ENCODE measurements at places on chromosomes 5 and 9.

GRCh38 chr9:116380496-116380995 is 227.0 kb downstream of the PAPPA start:
- DNase-seq: no peak

GRCh38 chr9:14881006-14881405 is 29.2 kb downstream of the FREM1 start:
- DNase-seq: no peak

DNA sequence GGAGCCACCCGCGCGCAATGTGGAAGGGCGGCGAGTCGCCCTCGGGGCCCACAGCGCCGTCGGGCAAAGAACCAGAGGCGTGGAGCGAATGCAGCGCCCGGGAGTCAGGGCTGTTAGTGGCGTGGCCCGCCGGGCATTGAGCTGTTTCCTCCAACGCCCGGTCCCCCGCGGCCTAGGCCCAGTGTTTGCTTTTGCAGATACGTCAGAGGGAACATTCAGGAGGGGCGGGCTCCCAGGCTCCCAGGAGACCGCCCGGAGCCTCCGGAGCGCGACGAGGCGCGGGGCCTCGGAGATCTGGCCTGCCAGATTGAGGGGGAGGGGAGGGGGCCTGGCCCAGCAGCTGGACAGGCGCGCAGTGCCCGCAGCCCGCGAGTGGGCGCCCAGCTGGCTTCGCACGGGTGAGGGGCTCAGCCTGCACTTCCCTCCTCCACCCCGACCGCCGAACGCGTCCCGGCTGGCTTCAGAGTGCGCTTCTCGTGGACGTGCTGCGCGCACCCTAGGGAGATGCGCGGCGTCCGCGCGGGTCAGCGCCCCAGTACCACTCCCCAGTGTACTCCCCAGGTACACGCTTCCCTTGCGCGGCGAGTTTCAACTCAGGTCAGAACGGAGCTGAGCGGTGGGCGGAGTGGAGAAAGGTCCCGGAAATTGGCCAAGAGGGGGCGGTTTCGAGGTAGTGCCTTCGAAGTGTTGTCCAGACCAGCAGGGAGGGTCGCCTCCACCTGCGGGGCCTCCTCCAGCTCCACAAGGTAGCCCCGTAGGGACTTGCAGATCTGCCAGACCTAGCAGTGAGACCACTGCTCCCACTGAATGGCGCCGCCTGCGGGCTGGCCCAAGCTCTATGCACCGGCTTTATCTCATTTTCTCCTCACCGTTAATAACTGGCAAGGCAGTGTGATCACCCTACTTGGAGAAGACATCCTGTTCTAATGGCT is 130.4 kb downstream of the TMEM174 start:
- DNase-seq: no peak

- no peak for DNase-seq
Observed at GRCh38 chr5:172954751-172955159, 4.5 kb upstream of the RPL26L1 start.

GRCh38 chr5:19031491-19031890 is 956.5 kb downstream of the CDH18 start:
- DNase-seq: no peak

DNA sequence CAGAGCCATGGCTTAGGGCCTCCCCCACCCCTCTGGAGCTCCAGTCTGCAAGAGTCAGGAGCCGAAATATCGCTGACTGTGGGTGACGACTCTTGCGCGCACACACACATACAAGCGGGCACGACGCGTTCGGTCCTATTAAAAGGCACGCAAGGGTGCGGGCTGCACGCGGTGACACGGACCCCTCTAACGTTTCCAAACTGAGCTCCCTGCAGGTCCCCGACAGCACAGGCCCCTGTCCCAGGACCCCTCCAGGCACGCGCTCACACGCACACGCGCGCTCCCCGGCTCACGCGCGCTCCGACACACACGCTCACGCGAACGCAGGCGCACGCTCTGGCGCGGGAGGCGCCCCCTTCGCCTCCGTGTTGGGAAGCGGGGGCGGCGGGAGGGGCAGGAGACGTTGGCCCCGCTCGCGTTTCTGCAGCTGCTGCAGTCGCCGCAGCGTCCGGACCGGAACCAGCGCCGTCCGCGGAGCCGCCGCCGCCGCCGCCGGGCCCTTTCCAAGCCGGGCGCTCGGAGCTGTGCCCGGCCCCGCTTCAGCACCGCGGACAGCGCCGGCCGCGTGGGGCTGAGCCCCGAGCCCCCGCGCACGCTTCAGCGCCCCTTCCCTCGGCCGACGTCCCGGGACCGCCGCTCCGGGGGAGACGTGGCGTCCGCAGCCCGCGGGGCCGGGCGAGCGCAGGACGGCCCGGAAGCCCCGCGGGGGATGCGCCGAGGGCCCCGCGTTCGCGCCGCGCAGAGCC is at the start of gene GRIN1:
GRIN1 (plus strand) TSS at position 433 of the 746 bp plus-strand sequence. CDS start 333 bp downstream, outside the sequence.
- DNase-seq: no peak

All from activated CD8-positive, alpha-beta memory T cell treated with anti-CD3 and anti-CD28 coated beads for 24 hours (primary cell).